Endothelial cell (in vitro differentiated cells): ENCODE measurements at places on chromosomes 1 and 21.

DNA sequence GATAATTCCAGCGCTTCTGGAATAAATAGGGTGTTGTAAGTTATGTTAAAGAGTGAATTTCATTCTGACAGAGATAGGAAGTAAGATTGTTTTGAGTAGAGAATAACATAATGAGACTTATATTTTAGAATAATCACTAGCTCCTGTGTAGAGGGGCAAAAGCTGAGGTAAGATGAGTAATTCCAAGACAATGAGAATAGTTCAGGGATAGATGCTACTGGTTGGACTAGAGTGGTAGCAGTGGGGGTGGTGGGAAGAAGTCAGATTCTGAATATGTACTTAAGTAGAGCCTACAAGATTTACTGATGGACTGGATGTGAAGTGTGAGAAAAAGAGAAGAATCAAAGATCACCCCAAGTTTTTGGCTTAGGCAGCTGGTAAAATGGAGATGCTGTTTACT is 23.3 kb upstream of the MOV10 start:
- no peak for DNase-seq

- DNase-seq = no peak
These were observed 69.6 kb upstream of the KCTD3 start for GRCh38 chr1:215497528-215497927.

DNA sequence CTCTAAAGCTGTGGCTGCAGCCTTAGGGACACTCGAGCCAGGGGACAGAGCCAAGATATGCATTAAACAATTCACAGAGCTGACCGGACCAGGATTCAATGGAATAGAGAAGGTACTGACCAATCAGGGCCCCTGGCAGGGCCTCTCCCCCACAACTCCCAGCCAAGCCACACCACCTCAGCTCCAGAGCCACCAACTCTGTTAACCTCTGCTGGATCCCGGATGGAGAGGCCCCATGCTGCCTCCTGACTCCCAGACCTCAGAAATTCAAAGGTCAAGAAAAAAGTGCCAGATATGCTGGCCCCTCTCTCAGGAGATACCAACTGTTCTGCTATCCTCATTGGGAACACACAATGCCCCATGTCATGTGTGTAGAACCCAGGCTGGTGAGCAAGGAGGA is 62.1 kb downstream of the CD46 start:
- no peak for DNase-seq

DNA sequence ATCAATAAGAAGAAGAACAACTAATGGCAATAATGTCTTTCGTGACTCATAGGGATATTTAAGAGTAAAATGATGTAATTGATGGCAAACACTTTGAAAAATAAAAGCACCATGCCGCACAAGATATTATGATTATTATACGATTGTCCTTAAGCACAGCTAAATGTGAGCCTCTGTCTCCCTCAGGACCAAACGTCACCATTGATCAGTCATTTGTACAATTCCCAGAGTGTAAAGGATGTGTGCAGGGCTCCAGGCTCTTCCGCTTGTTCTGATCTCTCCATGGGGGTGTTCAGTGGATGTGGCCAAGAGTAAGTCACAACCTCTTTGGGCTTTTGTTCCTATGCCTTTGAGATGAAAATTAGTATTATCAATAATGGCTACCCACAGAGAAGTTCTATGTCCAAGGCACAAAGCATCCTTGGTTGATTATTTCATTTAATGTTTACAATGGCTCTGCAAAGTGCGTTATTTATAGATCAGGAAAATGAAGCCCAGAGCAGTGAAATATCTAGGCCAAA is 17.7 kb upstream of the C1orf87 start:
- no peak for DNase-seq

GRCh38 chr1:15176898-15177665 is 23.5 kb downstream of the TMEM51 start:
- no peak for DNase-seq

DNA sequence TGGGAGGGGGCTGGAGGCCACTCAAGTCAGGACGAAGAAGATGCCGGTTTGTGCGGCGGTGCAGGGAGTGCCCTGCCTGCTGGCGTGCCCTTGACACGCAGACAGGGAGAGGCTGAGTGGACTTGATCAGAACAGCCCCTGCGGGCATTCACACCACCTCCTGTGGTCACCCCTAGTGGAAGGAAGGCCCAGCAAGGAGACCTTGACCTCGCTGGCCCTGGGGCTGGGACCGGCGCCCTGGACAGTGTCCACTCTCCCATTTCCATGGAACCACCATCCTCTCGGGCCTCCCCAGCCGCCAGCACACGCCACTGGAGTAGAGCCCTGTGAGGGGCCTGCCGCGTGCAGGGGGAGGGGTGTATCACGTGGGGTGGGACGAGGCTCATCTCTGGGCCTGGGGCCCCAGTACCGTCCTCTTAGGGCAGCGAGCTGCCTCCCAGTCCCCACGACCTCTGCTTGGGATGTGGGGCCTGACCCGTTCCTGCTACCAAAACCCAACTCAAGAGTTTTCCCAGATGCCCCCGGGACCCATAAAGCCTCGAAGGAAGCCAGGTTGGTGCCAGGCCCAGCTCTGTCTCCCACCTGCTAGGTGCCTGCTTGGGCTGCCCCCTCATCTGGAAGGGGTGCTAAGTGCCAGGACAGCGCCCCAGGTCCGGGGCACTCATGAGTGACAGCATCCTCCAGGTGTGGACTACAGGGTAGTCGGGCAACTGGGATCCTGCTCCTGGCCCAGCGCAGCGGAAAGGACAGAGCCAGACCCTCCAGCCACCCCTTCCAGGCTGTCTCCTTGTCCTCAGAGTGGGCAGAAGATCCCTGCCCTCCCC is 62.8 kb downstream of the SLX9 start:
- no peak for DNase-seq

DNA sequence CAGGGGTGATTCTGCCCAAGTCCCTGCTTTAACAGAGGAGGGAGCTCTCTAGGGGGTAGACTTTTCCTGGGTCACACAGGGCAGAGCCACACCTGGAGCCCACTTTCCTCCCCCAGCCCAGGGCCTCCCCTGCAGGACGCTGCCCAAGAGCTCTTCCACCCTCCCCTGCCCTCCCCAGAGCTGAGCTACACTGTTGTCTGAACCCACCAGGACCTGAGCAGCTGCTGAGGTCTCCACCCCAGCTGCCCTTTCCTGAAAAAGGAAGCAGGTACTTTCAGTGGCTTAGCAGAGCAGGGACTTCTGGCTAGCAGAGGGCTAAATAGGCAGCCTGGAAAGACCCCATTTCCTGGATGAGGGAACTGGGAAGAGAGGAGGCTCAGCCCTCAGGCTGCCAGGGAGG is 169.3 kb upstream of the ETV3 start:
- DNase-seq = no peak

- DNase-seq = peak; percentile 31
These were observed 26.7 kb upstream of the RPTN start for GRCh38 chr1:152185544-152186391.
